Globus pallidus (tissue), 1 donor: ENCODE measurements at places on chromosomes 16 and 17.

- no peak for DNase-seq
Measured at GRCh38 chr17:16512011-16512410, 20.0 kb upstream of the LRRC75A start.

- no peak for DNase-seq
Measured at GRCh38 chr16:59950431-59950830, 1216.3 kb upstream of the GOT2 start.

DNA sequence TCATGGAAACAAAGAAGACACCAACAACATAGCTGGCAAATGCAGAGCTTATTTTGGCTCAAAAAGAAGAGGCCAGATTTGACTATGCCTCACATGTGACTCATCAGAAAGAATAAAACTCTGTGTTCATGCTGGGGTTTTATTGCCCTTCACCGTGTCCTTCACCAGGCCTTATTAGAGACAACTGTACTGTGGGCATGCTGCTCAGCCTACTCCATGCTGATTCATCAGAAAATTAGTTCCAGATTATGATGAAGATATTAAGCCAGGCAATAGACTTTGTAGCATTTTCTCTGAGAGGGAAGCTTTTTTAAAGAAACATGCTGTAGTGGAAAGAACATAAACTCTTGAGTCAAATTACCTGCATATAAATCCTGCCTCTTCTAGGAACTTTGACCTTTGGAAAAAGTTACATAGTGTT lies 89.8 kb downstream of the CYB561 start:
- peak; percentile 17 for DNase-seq

DNA sequence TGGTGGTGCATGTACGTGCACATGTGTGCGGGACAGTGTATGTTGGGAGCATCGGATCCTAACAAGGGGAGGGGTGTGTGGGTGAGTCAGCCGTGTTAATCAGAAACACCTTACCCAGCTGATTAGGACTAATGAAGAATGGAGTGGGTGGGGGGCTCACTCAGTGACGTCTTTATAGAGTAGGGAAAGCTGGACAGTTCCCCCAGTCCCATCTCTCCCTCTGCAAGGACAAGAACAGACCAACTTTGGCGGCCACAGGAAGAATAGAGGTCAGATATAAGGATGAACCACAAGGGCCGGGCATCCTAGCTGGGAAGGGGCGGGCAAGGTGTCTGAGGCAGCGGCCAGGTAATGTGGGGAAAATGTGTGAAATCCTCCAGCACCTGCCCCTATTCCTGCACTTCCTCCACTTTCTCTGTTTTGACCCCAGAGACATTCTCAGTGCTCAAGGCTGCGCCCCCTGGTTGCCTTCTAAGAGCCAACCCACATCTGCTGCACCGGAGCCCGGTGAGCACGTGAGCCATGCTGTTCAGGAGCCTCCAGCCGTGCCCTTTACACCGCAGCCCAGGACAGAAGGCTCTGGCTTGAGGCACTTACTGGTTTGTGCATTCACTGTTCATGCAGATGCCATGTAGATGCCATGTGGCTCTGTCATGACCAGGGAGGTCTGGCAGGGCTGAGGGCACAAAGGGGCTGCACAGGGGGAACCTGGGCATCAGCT lies 18.9 kb upstream of the TBX21 start:
- no peak for DNase-seq

DNA sequence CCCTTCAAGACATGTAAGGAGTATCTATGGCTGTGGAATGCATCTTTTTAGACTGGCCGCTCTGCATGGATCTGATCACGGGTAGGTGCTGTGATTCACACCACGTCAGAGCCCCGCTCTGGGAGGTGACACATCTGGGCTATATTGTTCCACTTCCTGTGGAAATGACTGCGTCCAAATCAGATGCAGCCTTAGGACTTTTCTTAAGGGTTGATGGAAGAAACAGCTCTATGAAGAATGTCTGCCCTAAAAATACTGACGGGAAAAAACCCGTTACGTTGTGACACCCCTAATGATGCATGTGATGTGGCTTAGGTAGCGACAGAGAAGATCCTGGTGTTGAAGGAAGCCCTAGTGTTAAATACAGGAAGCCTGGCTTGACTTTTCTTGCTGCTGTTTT lies 12.2 kb downstream of the BANP start:
- DNase-seq: no peak

DNA sequence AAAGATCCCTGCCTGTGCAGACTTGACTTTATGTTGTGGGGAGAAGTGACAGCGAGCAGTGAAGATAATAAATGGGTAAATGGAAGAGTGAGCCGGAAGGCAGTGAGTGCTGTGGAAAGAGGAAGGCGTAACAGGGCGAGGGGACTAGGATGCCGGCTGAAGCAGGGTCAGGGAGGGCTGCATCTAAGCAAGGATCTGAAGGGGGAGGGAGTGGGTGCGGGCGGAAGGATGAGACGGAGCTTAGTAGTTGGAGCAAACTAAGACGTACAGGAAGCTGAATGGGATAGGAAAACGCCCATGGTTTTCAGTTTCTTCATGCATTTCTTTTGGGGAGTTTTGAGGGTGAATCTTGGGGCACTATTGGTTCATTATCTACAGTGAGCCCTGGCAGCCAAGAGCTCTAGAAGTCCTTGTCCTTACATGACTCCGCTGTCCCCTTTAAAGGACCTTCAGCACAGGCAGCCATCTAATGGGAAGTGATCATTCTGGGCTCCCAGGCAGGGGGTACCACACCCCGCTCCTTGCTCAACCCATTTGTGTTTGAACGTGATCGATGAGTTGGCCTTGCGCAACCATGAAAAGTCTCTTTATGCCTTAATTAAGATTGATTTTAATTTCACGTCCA lies 10.4 kb upstream of the NAT9 start:
- DNase-seq: no peak

- DNase-seq: no peak
Measured at GRCh38 chr17:74452841-74453661, 13.4 kb upstream of the CD300A start.

GRCh38 chr17:69067274-69068047 lies 6.7 kb upstream of the ABCA9 start:
- DNase-seq: peak; percentile 32

DNA sequence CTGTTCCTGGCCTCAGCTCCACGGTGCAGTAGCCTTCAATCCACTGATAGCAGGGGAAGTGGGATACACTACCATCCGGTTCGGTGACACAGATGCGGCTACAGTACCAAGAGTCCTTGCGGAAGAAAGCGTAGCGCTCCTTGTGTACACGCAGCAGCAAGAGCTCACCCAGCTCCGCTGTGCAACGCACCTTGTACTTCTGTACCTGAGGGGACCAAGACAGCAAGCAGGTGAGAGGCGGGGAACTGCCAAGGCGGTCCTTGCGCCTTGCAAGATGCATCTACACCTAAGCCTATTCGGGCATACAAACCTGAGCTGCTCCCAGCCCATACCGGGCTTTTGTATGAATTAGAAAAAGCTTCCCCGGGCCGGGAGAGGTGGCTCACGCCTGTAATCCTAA lies 1.5 kb downstream of the ALOXE3 start:
- no peak for DNase-seq
